ENCODE measurements at places on chromosomes 2 and 18.

- DNase-seq = no peak
These were observed 149.3 kb upstream of the ALPP start for GRCh38 chr2:232228971-232229894.

GRCh38 chr18:42334931-42335330 lies 379.9 kb downstream of the PIK3C3 start:
- no peak for DNase-seq

- no peak for DNase-seq
These were observed 51.7 kb upstream of the TFCP2L1 start for GRCh38 chr2:121336528-121337294.

DNA sequence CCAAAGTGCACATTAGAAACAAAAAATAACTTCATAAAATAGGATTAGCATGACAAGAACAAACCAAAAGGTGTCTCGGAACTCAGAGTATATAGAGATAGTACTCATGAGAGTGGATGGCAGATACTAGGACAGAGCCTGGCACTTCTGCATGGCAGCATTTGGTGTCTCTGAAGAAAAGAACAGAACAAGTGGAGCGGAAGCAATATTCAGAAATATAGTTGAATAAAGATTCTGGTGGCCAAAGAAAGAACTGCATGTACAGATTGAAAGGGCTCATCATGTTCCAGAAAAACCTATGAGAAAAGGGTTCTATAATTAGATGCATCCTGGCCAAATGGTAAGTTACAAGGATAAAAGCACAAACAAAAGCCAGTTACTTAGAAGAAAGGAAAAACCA lies 90.9 kb downstream of the CCDC138 start:
- DNase-seq = no peak

- DNase-seq = no peak
These were observed 1603.6 kb upstream of the NXPH2 start for GRCh38 chr2:140383781-140384180.

DNA sequence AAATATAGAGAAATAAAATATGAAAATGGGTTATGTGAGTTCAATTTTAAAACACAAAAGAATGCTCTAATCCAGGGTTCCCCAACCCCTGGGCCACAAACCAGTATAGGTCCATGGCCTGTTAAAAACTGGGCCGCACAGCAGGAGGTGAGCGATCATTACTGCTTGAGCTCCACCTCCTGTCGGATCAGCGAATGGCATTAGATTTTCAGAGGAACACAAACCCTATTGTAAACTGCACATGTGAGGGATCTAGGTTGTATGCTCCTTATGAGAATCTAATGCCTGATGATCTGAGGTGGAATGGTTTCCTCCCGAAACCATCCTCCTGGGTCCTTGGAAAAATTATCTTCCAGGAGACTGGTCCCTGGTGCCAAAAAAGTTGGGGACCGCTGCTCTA lies 34.7 kb downstream of the TTR start:
- DNase-seq = no peak

DNA sequence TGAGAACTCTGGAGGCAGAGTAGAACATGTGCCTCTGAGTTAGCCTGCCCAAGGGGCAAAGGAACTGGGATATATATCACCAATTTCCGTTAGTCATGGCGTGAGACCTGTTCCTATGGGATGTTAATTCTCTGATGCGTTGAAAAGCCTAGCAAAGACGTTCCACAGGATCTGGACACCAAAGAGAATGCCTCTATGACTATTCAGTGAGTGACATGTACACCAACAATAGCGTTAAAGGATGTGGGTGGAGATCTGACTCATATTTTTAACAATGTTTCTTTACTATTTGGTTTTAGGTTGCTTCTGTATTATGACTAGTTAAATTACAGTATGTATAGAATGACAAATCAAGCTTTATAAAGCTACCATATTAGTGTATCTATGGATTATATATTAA lies 320.9 kb upstream of the MC4R start:
- no peak for DNase-seq

DNA sequence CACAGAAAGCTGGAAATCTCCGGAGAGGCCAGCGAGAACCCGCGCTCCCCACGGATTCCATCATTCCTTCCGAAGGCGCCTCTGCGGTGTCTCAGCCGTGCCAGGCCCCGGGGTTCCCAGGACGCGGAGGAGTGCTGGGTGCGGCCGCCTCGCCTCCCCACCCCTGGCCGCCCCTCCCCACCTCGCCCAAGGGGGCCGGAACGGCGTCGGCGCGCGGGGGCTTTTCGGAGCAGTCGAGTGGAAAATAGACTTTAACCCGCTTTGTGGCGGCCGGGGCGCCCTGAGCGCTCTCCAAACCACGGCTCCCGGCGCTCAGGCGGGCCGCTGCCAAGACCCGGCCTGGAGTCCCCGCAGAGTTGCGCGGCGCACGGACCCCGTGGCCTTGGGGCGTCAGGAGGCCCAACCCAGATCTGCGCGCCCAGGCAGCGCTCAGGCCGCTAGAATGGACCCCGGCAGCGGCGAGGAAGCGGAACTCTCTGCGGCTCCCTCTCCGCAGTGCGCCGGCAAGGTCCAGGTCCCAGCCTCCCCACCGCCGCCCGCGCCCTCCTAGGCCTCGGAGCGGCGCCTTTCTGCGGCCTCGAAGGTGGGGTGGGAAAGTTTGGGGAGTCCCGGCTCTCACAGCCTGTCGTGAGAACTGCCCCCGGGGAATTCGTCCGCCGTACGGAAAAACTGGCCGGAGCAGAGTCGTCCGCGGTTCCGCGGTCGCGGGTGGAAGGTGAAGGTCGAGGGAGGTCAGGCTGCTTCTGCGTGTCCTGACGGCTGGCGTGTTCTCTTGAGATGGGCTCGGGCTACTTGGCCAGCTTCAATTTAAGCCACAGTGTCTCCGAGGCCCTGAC lies 1.2 kb upstream of the EMX1 start:
- peak; percentile 51 for DNase-seq

DNA sequence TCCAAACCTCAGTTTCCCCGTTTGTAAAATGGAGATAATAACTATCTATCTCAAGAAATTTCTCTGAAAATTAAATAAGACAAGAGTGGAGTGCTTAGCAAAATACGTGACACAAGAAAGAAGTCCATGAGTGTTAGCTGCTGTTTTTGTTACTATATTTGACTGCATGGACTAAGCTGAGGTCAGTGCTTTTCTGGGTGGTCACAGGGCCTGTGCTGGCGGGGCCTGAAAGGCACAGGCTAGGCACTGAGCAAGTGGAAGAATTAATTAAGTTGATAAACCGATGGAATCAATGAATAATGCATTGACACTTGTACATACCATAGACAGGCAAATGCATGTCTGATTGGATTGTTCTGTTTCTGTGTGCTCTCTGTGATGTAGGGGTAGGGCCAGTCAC lies 27.3 kb downstream of the RPL37A start:
- DNase-seq = no peak

GRCh38 chr2:203820969-203821368 lies 46.6 kb upstream of the CTLA4 start:
- no peak for DNase-seq

- no peak for DNase-seq
These were observed 103.8 kb downstream of the GREB1L start for GRCh38 chr18:21345840-21346239.

- no peak for DNase-seq
These were observed 327.0 kb downstream of the RAD51AP2 start for GRCh38 chr2:17191223-17191622.

- peak; percentile 74 for DNase-seq
These were observed 104.5 kb upstream of the TAF1B start for GRCh38 chr2:9738535-9739496.

- no peak for DNase-seq
These were observed 99.7 kb upstream of the CTDP1 start for GRCh38 chr18:79579807-79580497.

GRCh38 chr2:71929482-71929772 lies 218.2 kb downstream of the CYP26B1 start:
- DNase-seq = no peak

All from psoas muscle (tissue), 8 donors.